ENCODE measurements at places on chromosomes 12 and 14.
A peak's percentile ranks its signal among the peaks of the same experiment; 100 is the strongest.

DNA sequence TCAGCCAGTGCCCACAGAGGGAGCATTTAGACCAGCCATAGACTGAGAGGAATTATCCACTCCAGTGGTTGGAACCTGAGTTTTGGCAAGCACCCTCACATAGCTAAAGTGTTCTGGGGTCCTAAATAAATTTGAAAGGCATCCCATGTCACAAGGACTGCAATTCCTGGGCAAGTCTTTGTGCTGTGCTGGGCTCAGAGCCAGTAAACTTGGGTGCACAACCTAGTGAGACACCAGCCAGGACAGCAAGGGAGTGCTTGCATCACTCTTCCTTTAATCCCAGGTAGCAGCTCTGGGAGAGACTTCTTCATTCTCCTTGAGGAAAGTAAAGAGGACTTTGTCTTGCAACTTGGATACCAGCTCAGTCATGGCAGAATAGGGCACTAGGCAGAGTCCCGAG is 142.0 kb upstream of the FSCB start:
- no peak for DNase-seq

DNA sequence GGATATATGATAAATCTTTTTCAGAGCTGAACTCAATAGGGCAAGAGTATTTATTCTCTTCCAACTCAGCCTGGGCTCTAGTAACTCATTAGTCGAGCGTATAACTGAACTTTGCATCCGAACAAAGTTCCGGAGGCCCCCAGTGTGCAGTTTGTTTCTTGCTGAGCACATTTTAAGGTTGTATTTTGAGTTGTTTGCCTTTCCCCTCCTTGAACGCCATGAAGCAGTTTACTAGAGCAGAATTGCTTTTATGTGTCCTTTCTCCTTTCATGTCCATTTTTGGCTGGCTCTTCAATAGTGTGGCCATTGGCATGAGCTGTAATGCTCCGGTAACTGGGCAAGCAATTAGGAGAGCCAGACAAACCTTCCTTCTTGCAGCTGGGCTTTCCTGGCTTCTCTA is 105.3 kb downstream of the WIF1 start:
- no peak for DNase-seq

- DNase-seq: no peak
Observed at GRCh38 chr12:111012918-111013317, 92.5 kb upstream of the MYL2 start.

- DNase-seq: no peak
Observed at GRCh38 chr12:94187361-94187760, 39.0 kb downstream of the PLXNC1 start.

GRCh38 chr12:64618953-64619590 is 8.8 kb downstream of the RASSF3 start:
- DNase-seq: no peak

- no peak for DNase-seq
Observed at GRCh38 chr12:10503460-10503859, 2.2 kb upstream of the EIF2S3B start.

GRCh38 chr12:89345830-89346740 is 6.2 kb downstream of the DUSP6 start:
- peak; percentile 17 for DNase-seq

Measured in activated gamma-delta T cell treated with anti-CD3 and anti-CD28 coated beads, Interleukin-2, amount 50 U/mL, for 16 hours (primary cell).